Lower leg skin (tissue), 4 donors: ENCODE measurements at places on chromosomes 7 and 10. TPM values are rescaled to one million over a fixed set of nuclear protein-coding genes. Genes with fewer than 3 reads are reported as not detected.

- DNase-seq = no peak
These were observed 22.1 kb downstream of the NMT2 start for GRCh38 chr10:15146366-15146765.

DNA sequence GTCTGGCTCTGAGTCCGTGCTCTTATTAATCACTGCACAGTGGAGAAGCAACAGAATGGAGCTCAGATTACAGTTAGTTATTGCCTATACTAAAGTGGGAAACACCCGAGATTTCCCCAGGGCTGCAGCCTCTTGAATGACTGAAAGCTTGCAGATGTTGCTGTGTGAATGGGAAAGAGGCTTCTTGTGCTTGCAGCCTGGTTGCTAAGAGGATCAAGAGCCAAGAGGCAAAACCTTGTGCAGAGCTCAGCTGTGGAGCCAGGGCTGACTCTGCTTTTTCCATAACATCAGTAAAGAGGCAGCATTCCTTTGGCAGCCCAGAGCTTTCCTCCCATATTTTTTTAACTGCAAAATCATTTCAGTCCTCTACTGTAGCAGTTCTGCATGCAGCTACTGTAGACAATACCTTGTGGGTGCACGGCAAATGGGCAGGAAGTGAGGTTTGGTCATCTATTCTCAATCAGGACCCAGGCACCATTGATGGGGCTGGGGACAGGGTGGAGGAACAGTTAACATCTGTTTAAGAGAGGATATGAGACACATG is 86.5 kb downstream of the RALA start:
- DNase-seq = no peak

DNA sequence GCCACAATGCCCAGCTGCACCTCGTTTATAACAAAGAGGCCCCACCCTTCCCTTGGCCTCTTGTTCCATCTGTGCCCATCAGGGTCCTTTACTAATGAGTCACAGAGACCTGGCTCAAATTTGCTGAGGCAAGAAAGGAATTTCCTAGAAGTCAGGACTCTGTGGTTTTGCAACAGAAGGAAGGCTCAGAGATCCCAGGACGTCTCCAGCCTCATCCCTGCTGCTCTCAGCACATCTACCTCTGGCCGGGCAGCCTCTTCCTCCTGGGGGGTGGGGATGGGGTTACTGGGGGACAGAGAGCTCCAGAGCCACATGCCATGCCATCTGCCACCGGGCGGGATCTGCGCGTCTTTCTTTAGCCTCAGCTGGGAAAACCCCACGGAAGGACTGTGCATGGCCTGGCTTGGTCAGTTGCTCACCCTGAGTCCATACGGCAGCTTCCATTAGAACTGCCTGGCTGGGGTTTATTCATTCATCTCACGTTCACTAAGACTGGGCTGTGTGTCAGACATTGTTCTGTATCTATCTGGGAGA is 41.9 kb upstream of the PSMG3 start:
- DNase-seq = no peak

DNA sequence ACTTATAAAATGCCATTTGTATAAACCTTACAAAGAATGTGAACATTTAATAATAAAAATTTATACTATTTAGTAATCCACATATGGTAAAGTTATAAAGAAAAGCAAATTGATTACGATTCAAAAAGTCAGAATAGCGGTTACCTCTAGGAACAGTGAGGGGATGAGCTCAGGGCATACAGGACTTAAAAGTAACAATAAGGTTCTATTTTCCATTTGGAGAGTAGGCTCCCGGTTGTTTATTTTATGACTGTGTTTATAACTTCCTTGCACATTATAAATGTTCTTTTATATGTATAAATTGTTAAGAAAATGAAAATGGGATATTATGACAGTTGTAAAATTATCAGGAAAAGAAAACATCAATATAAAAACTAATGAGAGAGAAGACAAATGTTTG is 135.7 kb downstream of the AVL9 start:
- no peak for DNase-seq

SEMA3C gene
- 96.6 TPM for total RNA-seq

KCNMA1 gene
- 6.2 TPM for total RNA-seq

- DNase-seq = no peak
These were observed 235.2 kb upstream of the NRP1 start for GRCh38 chr10:33569702-33570101.
